Ecto neural progenitor cell (in vitro differentiated cells): ENCODE measurements at places on chromosomes 6 and 20.
A peak's percentile ranks its signal among the peaks of the same experiment; 100 is the strongest.

- DNase-seq = no peak
Observed at GRCh38 chr6:84417260-84417659, 189.8 kb upstream of the CEP162 start.

DNA sequence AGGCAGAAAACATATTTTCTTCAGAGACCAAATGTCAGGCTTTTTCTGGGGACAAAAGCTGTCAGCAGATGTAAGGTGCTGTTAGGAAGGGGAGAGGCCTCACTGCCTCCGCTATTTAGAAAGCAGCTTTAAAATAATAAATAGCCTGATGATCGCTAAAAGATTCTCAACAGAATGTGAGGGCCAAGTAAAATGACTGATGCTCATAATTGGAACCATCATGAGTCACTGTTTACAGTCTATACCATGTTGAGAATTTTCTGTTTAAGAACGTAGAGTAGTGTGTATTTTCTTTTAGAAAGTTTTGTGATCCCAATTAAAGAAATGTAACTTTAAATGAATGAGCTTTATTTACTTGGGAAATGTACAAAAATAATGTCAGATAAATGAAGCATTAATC is 220.0 kb downstream of the CLIC5 start:
- no peak for DNase-seq

- no peak for DNase-seq
Observed at GRCh38 chr20:53692465-53693067, 98.9 kb upstream of the ZNF217 start.

GRCh38 chr20:8271727-8272126 is 139.7 kb downstream of the PLCB1 start:
- DNase-seq = no peak

DNA sequence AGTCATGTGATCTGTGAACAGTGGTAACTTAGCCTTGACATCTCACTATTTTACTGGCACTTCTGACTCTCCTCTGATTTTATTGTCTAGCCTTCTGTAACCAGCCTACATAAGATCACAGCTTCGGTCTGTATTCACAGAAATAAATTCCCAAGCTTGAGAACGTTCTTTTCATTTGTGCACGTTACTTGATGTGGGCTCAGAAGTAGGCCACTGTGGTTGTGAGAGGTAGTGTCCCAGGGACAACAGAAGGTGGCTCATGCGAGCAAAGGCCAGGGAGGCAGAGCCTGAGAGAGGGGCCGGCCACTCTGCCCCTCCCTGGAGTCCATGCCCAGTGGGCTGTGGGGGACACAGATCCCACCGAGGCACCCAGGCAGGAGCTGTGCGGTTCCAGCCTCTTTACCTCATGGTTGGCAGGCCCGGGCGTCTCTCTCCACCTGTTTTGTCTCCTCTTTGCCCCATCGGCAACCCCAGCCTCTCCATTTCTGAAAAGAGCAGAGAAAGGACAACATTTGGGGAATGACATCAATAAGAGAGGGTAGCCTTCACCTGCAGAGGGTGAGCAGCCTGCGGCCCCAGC is 207.5 kb upstream of the CST7 start:
- peak; percentile 28 for DNase-seq

DNA sequence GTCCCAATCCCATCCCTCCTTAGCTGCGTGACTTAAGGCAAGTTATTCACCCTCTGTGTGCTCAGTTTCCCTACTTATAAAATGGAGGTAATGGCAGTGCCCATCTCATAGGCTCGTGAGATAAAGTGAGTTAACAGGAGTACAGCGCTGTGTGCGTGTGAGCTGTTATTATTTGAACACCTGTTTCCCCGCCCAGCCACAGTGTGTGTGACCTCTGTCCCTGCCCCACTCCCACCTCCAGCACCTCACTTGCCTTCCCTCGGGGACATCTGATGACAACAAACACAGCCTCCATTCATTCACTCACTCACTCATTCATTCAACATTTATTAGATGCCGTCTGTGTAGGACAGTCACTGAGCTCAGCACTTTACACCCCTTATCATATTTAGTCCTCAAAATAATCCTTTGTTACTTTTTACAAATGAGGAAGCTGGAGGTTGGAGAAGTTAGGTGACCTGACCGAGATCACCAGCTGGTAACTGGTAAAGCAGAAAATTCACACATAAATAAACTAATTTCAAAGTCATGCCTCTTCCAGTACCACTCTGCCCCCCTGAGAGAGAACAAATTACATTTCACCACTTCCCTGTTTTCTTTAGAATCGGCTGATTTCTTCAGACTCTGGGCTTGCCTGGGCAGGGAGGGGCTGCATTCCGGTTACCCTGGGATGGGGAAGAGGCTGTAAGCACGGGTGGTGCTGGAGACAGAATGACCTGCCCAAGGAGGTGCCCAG is 58.6 kb downstream of the CPNE5 start:
- no peak for DNase-seq

DNA sequence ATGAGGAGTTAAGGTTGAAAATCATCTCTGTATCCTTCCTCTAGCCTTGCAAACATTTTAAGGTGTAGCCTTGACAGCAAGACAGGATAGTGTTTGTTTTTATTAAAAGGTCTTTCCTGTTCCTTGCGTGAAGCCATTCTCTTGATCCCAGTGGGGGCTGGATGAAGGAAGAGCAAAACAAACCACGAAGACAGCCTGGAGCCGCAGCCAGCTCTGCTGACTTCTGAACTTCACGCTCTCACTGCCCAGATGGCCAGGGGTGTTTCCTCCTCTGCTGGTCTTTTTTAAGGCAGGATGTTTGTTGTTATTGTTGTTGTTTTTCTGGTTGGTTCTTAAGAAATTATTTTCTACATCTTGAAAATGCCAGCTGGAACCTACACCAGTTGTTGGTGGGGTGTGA is 156.4 kb downstream of the MTHFD1L start:
- DNase-seq = no peak

GRCh38 chr6:152265651-152266050 is 371.5 kb downstream of the SYNE1 start:
- no peak for DNase-seq

- no peak for DNase-seq
Observed at GRCh38 chr6:78347191-78347916, 520.0 kb upstream of the IRAK1BP1 start.

DNA sequence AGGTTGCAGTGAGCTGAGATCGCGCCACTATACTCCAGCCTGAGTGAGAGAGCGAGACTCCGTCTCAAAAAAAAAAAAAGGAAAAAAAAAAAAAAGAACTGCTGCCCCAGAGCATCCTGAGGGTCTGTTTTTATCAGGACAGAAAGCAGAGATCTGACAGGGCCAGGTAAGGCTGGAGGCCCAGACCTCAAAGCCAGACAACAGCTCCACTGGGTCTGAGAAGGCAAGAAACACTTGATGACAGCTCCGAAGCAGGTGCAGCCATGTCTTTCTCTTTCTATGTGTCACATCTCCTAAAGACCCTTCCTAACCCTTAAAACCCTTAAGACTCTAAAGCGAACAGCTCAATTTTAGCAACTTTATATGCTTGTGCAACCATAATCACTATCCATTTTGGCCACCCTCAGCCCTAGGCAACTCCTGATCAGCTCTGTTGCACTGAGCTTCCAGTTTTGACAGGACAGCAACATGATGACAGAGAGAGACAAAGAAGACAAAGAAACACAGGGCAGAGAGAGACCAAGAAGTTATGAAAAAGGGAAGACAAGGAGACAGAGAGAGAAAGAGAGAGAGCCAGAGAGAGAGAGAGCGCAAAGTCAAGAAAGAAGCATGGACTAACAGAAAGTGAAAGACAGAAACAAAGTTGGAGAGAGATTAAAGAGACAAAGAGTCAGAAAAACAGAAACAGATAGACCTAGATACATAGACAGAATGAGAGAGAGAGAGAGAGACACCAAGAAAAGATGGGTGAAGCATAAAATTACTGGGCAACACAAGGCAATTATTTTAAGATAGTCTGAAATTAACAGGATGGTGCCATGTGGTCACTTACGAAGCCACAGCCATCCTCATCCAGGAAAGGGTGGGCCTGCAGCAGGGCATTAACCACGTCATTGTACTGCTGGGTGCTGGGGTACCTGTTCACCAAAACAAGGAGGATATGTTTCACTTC is 39.2 kb downstream of the SAMD3 start:
- DNase-seq = no peak

GRCh38 chr6:57265755-57266221 is 43.7 kb upstream of the RAB23 start:
- DNase-seq = no peak

DNA sequence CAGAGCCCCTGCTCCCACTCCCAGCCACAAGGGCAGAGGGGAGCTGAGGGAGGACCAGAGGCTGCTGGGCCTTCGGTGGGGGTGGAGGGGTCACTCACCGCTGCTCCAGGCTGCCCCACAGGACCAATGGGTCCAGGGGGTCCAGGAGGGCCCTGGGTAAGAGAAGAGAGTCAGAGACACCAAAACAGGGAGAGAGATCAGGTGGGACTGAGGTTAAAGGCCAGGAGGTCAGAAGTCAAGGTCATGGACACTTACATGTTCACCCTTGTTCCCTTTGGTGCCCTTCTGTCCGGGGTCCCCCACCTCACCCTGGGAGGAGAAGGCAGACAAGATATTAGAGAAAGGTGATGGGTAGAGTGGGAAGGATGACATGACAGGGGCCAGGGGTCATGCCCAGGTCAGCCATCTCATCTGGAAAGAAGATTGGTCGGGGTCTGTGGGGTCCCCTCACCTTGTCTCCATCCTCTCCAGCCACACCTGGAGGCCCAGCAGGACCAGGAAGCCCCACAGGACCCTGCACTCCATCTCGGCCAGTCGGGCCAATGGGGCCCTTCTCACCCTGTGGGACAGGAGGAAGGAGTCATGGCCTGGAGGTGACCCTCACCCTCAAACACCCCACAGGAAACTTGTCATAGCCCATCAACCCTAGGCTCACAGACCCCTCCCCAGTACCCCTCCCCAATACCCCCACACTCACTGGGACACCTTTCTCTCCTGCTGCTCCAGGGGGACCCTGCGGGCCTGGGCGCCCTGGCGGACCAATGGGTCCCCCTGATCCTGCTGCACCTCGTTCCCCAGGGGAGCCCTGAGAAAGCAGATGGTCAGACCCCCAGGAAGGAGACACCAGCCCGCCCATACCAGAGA is 21.0 kb downstream of the COL11A2 start:
- no peak for DNase-seq

DNA sequence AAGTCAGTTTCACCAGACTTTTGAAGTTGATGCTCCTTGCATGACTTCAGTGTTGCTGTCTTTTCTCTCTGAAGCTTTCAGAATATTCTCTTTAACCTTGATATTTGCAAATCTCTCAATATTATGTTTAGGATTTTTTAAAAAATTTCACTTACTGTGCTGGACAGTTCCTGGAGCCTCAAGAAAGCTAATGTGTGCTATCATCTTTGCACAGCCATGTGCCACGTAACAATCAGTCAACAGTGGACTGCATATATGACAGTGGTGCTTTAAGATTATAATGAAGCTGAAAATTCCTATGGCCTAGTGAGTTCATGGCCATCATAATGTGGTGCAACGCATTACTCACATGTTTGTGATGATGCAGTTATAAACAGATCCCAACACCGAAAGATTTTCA is 59.1 kb upstream of the OGFRL1 start:
- DNase-seq = no peak

- no peak for DNase-seq
Observed at GRCh38 chr20:56187534-56188165, 60.9 kb upstream of the MC3R start.

DNA sequence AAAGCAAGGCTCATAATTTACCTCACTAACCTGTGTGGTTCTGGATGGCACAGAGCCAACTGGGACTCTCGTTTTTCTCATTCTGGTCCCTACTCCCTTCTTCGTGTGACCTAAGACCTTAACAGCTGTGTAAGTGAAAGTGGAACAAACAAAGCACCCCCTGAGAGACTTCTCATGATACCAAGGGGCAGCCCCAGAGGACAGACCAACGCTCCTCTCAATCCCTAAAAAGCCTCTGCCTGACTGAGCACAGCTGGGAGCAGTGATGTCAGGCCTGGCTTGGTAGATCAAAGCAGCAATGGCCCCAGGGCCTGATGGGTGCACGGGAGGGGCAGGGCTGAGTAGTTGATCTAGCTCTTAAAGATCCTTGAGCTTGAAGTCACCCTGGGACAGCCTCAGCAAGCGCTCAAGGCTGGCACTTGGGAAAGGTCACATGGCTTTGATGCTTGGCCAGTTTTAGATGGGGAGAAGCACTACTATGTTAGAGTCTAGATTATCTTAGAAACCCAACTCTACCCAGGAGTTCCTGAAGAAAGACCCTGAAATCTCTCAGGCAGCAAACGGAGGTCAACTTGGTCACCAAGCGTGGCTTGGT is 16.2 kb upstream of the TGM2 start:
- peak; percentile 59 for DNase-seq

- DNase-seq = no peak
Observed at GRCh38 chr6:125808060-125808459, 17.3 kb downstream of the NCOA7 start.

- peak; percentile 72 for DNase-seq
Observed at GRCh38 chr6:85449818-85450759, at the start of gene NT5E. NT5E (plus strand) TSS chr6:85450083; CDS start chr6:85450140, 57 bp downstream.

GRCh38 chr6:140445474-140446004 is 1071.1 kb upstream of the CITED2 start:
- no peak for DNase-seq

GRCh38 chr6:36618366-36619355 is 24.5 kb downstream of the SRSF3 start:
- DNase-seq = no peak

DNA sequence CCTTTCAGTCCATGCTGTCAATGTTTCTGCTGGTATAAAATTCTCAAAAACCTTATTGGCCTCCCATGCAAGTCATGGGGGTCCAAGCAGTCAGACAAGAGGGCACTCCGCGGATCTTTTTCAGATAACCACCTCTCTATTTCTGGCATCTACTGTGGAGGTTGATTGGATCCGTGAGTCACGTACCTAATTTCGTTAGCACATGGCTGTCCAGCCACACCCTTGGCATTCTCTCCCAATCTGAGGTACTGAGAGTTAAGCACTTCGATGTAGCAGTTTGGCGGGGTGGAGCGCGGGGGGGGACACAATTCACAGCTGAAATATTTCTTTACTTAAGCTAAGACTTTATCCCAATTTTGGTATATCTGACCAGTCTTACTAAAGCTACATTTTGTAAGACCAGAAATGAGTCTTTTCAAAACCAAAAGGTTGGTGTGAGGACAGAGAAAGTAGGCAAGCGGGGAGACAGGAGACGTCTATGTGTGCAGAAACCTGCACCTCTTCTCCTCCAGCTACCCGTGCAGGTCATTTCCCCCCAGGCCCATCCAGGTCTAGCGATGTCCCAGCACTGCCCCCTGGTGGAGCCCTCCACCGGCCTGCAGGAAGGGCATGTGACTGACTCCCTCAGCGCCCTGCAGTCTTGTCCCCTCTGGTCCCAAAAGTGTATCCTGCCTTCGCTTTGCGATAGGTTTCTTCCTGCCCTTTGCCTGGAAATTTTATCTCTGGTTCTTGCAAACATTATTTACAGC is 113.1 kb downstream of the ADAT2 start:
- DNase-seq = peak; percentile 79

DNA sequence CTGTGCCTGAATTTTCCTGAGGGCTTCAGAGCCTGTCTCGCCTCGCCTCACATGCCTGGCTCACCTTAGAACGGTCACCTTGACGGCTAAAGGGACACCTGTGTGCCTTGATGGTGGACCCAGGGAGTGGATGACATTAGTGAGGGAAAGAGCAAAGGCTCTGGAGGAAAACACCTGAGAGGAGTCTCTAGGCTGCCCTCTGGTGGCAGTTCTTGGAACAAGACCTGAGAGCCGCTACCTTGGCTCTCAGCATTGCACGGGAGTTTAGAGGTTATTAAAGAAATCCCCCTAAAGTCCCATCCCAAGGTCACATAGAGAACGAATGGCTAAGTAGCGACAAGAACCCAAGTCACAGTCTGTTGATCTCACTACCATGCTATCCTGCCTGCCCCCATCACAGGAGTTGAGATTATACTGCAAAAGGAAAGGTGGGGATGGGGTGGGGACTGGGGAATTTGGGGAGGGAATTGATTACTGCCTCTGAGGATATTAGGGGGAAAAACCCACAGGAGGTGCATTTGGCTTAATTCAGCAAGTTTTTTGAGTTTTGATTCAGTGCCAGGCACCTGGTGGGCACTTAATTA is 7.9 kb upstream of the CDSN start:
- DNase-seq = no peak
